Activated CD4-positive, alpha-beta memory T cell treated with anti-CD3 and anti-CD28 coated beads for 36 hours (primary cell): ENCODE measurements at places on chromosomes 5 and 9. TPM values are rescaled to one million over a fixed set of nuclear protein-coding genes. Genes with fewer than 3 reads are reported as not detected.
A peak's percentile ranks its signal among the peaks of the same experiment; 100 is the strongest.

GRCh38 chr5:62568800-62569432 is 9.7 kb upstream of the LRRC70 start:
- H3K4me3 ChIP-seq = no peak overlapping the region
- H3K4me1 ChIP-seq = peaks cover 13% of the 10 kb centered on the region
- no peak for DNase-seq
- H3K36me3 ChIP-seq = peaks cover 48% of the 10 kb centered on the region

SPATA6L gene
- total RNA-seq = 0.48 TPM

GRCh38 chr9:73050887-73051550 is 98.2 kb upstream of the ALDH1A1 start:
- no peak overlapping the region for H3K27ac ChIP-seq
- H3K4me1 ChIP-seq = no peaks in the 10 kb centered on the region
- H3K36me3 ChIP-seq = no peaks in the 10 kb centered on the region
- H3K4me3 ChIP-seq = no peak overlapping the region
- no peak for DNase-seq

- no peaks in the 10 kb centered on the region for H3K36me3 ChIP-seq
- no peak for DNase-seq
Observed at GRCh38 chr5:13831351-13831750, 113.1 kb downstream of the DNAH5 start.

GRCh38 chr9:122263699-122264349 is 816 bp downstream of the RBM18 start:
- DNase-seq = no peak
- peaks cover 20% of the 10 kb centered on the region for H3K36me3 ChIP-seq
- H3K4me1 ChIP-seq = peaks cover 46% of the 10 kb centered on the region
- H3K27me3 ChIP-seq = no peaks in the 10 kb centered on the region
- H3K27ac ChIP-seq = peak overlapping the region; percentile 98

DNA sequence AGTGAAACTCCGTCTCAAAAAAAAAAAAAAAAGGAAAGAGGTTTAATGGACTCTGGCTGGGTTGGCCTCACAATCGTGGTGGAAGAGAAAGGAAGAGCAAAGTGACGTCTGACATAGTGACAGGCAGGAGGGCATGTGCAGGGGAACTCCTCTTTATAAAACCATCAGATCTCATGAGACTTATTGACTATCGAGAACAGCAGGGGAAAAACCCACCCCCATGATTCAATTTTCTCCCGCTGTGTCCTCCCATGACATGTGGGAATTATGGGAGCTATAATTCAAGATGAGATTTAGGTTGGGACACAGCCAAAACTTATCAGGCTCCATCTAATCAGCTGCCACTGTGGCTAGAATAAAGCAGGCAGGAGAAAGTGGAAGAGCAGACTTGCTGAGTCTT is 610.4 kb upstream of the NUDT12 start:
- no peaks in the 10 kb centered on the region for H3K36me3 ChIP-seq
- no peak overlapping the region for H3K4me3 ChIP-seq
- DNase-seq = no peak
- H3K27ac ChIP-seq = no peak overlapping the region
- no peaks in the 10 kb centered on the region for H3K27me3 ChIP-seq
